ENCODE measurements at places on chromosomes 16 and 17. TPM values are rescaled to one million over a fixed set of nuclear protein-coding genes. Genes with fewer than 3 reads are reported as not detected.

GRCh38 chr17:61352408-61352770 is 47.3 kb upstream of the TBX2 start:
- DNase-seq = no peak

DNA sequence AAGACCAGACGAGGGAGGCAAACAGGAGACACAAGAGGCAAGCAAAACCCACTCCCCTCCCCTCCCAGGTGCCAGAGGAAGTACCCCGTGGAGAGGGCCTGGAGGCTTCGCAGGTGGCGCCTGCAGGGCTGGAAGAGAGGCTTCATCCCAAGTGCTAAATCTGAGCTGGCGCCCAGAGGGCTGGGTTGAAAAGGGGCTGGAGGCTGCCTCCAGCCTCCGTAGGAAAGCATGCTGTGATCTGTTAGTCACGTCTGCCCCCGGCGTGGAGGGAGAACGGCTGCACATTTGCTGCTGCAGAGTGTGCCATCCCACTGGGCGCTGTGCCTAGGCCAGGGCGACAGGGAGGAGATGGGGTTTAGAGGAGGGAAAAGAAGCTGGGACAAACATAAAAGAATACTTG is 16.9 kb downstream of the RPH3AL start:
- no peak for DNase-seq

GRCh38 chr17:78112518-78113471 is 15.8 kb downstream of the TMC6 start:
- peak; percentile 49 for DNase-seq

- no peak for DNase-seq
These were observed 17.8 kb downstream of the TELO2 start for GRCh38 chr16:1510941-1511351.

The MAF gene
- 24.1 TPM for total RNA-seq

The CLN3 gene
- 13.6 TPM for total RNA-seq

The UNC45B gene
- total RNA-seq = not detected

The LYZL6 gene
- total RNA-seq = not detected

All from fibroblast of the aortic adventitia (primary cell).